ENCODE measurements at places on chromosomes 7 and 10.

DNA sequence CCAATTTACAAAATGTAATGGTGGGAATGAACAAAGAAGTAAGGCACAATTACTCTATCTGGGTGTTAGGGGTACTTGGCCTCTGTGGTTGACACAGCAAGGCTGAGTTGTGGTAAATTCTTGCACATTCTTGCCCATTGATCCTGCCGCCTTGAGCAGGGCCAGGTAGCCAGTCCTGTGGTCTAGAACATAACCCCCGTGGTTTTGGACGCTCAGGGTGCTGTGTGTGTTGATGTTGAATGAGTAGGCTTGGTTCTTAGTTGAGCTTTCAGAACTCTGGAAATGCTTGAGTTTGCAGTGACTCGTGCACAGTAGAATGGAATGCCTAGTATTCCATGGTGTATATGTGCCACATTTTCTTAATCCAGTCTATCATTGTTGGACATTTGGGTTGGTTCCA lies 42.3 kb upstream of the CDHR3 start:
- no peak for DNase-seq

DNA sequence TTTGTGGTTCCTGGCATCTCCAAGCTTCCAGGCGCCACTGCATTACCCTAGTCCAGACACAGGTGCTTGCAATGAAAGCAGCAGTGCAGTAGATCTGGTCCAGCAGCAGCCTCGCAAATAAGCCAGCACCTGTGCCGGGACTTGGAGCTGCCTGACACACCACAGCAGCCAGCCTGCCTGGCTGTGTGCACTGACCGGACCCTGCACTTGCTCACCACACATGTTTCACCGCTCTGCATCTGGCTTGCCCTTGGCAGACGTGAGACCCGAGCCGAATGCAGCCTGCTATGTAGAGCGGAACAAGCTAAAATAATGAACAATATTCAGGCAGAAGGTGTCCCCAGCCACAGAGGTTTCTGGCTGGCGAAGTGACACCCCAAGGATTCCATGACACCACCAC lies 123.6 kb upstream of the POM121L12 start:
- no peak for DNase-seq

DNA sequence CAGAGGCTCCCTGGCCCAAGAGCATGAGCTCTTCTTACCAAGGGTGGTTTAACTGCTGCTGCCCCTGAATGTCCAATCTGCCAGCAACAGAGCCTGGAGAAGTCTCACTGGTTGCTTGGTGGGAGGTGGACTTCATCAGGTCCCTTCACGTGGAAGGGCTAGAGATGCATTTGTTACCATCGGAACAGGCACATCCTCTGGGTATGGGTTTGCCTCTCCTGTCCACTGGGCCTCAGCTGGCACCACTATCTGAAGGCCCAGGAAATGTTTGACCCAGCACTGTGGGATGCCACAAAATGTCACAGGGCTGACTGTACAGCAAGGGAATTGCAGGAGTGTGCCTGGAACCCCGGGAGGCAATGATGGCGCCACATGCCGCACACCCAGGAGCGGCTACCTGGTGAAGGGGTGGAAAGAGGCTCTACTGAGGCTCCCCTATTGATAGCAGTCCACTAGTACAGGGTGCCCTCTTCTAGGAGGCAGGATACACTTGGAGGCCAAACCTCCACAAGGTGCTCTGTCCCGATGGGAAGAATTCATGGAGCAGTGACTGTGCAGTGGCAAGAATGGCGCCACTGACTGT lies 603.1 kb upstream of the MGMT start:
- DNase-seq = no peak

- DNase-seq = no peak
Measured at GRCh38 chr7:94883616-94884015, 23.8 kb upstream of the PPP1R9A start.

DNA sequence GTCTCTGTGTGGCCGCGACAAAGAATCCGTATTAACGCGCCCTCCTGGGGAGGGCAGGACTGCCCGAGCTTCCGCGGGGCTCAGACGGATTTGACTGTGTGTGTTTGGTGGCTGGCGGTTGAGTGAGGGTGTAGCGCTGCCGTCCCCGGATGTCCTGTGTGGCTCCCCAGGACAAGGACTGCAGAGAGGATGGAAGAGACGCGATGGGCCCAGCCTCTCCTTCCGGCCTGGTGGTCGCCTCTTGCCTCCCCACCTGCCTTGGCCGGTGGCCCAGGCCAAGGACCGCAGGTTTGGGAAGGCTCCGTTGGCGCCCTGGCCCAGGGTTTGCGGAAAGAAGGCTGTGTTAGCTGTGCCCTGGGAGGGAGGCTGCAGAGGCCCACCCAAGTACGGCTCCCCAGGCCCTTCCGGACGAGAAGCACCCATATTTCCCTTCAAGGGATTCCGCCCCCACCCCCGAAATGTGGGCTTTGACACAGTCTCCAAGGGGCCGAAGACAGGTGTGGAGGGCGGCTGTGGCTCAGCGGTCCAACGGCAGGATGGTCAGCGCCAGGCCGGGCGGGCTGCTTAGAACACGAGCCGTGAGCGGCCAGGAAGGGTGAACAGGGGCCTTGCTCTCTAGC lies 2.3 kb downstream of the UNCX start:
- DNase-seq = no peak

GRCh38 chr7:116224492-116225098 lies 14.3 kb downstream of the TES start:
- no peak for DNase-seq

DNA sequence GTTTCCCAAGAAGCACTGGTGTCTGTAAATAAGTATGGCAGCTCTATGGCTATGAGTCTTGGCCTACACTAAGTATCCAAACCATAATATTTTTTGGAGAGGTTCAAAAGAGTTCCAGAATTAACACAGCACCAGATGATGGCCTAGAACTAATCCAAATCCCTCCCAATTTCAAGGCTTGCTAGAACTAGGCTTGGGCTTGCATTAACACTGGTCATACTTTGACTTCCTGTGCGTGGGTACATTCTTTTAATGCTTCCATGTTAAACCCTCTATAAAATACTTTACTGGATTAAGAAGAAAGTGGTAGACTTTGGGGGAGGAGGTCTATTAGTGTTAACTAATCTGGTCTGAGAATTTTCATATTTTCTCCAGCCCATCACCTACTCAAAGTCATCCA lies 3.1 kb downstream of the AASS start:
- DNase-seq = no peak

GRCh38 chr7:93132216-93132615 lies 14.4 kb upstream of the SAMD9 start:
- DNase-seq = no peak

DNA sequence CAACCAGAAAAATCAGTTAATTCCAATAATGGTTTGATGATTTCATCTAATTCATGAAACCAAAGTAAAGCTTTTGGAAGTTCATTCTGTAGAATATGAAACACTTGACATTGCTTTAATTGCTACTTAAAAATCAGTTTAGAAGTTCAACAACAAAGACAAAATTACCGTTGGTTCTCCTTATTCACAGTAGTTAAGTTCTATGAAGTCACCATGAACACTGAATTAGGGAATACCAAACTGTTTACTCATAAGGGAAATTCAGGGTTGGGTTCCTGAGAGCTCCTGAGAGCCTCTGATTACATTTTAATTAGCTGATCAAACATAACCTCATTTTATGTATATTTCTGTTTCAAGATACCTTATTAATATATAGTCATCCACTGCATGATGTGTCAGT lies 46.2 kb downstream of the ZNF438 start:
- DNase-seq = no peak

DNA sequence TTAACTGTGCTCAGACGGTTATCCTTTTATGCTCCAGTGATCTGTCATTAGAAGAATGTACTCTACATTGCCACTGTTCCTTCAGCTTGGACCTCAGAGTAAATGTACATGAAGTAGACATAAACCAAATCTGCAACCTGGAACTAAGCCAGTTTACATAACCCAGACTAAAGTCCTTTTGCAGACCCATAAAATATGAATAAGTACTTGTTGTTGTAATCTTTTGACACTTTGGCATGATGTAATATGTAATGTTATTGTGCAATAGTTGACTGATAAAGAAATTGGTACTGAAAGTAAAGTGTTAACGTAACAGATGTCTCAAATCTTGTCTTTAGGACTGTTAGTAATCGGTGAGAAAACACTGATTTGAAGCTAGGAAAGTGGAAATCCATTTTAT lies 115.8 kb upstream of the SORCS1 start:
- no peak for DNase-seq

DNA sequence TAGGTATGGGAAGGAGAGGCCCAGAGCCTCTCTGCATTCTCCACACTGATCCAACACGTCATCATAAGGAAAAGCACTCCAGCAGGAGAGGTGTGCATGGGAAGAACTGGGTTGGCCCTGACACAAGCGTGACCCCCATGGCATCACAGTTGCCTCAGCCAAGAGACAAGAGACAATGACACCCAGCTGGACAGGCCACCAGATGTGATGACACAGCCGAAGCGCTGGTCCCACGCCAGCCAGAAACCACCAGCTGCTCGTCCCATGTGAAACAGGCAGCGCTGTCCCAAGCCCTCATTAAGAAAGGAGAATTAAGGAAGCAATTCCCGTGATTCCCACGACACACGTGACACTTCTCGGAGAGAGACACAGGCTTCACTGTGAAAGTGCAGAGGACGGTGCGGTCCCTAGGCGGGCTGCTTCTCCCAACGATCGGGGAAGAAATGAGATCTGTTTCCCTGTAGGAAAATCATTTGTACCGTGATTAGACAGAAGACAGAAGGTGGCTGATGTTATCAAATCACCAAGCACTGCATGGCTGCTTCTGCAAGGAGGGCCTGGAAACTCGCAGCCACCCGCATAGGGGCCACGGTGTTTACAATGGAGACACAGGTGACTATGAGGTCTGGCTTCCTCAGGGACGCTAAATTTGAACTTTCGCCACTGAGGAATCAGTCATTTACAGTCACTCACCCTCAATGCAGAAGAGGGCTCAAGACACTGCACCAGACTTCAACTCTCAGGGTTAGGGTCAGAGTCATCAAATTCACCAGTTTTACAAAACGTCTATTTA lies 74.5 kb downstream of the DIP2C start:
- DNase-seq = no peak

- no peak for DNase-seq
Measured at GRCh38 chr7:27420702-27421101, 178.1 kb downstream of the EVX1 start.

GRCh38 chr10:126454045-126454751 lies 65.9 kb upstream of the ADAM12 start:
- no peak for DNase-seq

All from CD4-positive, alpha-beta memory T cell (primary cell).